ENCODE measurements at places on chromosomes 4 and X.

- DNase-seq: no peak
Measured at GRCh38 chrX:11287505-11287904, 5.7 kb upstream of the AMELX start.

DNA sequence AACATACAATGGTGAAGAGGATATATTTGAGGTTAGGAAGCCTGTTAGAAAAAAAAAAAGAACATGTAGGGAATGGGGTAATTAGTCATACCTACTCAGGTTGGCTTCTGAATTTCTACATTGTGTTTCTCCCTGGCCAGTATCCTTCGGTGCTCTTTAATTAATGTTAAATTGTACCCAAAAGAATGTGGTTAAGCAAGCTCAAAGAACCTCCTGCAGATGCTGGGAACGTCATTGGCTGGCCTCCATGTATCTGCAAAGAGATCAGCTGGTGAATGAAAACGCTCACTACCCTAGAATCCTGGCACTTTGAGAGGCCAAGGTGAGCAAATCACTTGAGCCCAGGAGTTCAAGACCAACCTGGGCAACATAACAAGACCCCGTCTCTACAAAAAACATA, 942.3 kb upstream of the PRKX start:
- DNase-seq: no peak

GRCh38 chr4:16337936-16338335, 111.7 kb upstream of the TAPT1 start:
- no peak for DNase-seq

DNA sequence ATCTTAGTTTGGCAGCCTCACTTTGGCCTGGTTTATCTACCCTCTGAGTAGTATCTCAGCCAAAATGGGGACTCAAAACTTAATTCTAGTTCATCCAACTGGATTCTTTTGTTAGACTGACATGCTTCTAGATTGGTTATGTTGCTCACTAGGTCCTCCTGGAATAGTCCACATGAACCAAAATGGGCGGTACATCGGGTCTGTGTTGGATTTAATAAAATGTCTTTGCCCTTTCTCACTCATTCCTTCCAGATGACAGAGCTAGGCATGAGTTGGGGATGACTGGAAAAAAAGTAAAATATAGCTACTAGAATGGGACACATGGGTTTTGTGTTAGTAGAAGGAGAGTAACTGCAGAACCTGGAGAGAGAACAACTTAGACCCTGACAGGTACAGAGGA, 247.9 kb downstream of the CCSER1 start:
- DNase-seq: no peak

DNA sequence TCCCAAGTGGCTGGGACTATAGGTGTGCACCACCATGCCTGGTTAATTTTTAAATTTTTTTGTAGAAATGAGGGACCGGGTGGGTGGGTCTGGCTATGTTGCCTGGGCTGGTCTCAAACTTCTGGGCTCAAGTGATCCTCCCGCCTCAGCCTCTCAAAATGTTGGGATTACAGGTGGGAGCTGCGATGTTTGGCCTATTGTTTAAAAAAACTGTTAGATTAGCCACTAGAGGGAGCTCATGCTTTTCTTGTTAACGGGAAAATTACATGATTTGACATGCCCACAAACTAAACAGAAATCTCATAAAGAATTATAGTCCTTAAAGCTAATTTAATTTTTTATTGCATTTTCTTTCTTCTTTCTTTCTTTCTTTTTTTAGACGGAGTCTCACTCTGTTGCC, 5.0 kb upstream of the SDAD1 start:
- no peak for DNase-seq

DNA sequence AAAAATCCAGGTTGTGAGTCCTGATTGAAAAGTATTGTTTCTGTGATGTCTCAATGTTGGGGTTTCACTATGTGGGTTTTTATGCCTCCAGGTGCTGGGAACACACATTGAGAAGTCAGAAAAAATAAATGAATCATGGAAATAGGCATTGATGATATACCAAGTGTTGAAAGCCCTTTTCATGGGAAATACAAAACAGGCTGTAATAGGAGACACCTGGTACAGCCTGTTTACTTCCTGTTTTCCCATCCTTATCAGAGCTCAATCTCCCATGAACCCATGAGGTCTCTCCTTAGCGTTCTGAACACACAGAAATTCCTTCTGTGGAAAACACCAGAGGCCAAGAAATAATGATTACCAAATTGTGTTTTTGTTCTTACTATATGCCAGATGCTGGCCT, 106.3 kb upstream of the BOD1L1 start:
- DNase-seq: no peak

- DNase-seq: no peak
Measured at GRCh38 chrX:825991-826390, 195.4 kb downstream of the SHOX start.

DNA sequence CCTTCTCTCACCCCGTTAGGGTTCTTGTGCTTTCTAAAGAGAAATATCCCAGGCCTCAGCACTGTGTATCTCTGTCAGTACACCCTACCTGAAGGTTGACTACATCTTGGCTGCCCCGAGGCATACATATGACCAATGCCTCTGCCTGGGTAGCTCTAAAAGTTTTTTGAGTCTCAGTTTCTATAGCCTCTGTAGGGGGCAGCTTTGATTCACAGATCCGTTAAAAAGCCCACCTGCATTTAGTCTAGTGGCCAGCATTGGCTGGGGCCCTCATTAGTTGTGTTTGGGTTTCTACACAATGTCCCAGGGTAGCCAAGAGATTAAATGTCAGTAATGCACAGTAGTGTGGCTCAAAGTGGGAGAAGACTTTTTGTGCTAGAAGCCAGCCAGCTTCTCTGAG, 151.1 kb downstream of the CFAP299 start:
- no peak for DNase-seq

DNA sequence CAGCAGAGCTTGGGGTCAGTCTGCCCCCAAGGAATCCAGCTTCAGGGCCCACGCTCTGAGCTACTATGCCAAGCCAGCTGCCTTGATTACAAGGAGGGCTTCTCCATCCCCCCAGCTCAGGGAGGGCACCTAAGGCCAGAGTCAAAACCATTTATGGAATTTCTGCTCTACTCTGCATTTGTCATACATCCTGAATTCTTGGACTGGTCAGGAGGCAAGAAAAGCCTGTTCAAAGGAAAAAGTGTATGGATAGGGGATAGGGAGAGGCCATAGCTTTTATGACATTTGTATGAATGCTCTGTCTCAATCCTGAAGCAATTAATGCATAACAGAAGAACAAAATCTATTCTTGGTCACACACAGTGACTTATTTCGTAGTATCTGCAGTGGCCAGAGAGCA, 32.2 kb downstream of the EDNRA start:
- no peak for DNase-seq

GRCh38 chr4:124401606-124402005, 310.9 kb downstream of the ANKRD50 start:
- DNase-seq: no peak

DNA sequence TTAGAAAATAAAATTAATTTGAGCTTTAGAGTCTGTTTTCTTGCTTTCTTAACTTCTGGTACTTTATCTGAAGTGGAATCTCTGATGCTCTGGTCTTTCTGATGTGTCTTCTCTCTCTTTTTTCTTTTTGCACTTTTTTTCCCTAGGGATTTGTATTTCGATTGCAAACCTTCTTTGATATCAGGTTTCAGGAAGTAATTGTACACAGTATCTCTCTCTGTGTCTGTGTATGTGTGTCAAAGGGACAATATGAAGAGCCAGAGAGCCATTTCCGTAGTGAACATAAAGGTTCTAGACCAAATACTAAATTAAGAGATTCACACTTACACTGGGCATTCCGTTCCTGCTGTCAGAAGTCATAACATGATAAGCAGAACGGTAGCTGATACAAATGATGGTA, 325.0 kb downstream of the PCDH7 start:
- no peak for DNase-seq

GRCh38 chr4:173499658-173500535, 30.1 kb downstream of the HAND2 start:
- no peak for DNase-seq

GRCh38 chr4:132123870-132124623, 1025.0 kb upstream of the PCDH10 start:
- no peak for DNase-seq

DNA sequence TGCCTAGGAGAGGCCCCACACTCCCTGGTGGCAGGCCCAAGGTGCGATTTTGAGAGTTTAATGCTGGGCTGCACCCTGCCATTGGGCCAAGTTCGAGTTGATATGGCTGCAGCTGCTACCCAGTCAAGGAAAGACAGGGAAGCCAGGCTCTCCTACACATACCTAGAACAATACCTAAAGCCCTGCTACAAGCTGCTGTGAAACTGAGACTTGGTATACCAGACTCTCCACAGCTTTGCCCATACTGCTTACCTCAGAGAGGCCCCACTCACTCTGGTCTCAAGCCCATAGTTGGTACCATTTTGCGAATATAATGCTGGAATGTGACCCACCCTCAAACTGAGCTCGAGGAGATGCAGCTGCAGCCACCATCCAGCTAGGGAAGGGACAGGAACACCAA, 147.7 kb upstream of the MAGEB2 start:
- no peak for DNase-seq

DNA sequence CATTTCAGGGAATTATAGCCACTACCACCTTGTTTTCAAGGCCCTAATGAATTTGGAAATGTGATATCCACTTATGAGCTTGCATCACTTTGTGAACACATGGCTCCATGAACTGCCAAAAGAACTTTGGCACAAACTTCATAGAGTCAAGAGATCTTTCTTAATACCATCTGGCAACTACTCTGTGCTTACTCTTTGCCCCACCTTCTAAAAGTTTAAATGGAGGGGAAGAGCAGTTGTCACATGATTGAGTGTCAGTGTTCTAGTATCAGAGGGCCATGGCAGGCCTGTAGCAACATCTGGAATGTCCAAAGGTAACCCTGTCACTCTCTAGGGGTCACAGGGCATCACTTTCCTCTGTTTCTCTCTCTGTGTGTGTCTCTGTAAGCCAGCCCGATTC, 2.6 kb upstream of the ADH1B start:
- no peak for DNase-seq

DNA sequence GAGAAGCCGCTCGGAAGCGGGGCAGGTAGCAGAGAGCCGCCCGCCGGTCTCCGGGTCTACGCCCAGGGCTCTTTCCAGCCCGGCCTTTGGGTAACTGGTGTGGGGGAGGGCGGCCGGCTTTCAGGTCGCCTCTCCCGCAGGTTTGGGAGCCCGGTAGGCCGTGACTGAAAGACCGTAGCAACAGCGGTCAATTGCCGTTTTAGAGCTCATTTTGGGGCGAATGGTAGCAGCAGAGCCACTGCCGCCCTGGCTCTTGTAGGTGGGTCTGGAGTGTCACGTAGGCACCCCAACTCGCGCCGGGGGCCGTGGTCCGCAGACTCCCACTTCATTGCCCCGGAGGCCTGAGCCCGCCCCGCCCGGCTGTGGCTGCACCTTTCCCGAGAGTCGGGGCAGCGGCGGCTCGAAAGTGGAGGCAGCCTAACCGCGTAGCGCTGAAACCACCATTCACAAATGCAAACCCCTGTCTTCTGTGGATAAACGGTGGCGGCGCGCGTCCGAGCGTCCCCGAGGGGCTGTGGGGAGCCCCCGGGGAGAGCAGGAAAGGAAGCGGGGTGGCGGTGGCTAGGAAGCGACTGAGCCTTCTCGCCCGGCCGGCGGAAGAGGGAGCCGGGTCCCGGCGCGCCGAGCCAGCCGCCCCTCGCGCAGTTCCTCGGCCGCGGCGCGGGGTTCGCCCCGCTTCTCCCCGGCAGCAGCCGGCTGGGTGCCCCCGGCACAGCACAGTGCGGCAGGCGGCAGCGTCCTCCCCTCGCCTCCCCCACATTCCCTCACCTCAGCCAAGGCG, 2185.1 kb upstream of the TENM3 start:
- DNase-seq: no peak

GRCh38 chrX:118423558-118423957, 72.1 kb upstream of the DOCK11 start:
- DNase-seq: no peak

DNA sequence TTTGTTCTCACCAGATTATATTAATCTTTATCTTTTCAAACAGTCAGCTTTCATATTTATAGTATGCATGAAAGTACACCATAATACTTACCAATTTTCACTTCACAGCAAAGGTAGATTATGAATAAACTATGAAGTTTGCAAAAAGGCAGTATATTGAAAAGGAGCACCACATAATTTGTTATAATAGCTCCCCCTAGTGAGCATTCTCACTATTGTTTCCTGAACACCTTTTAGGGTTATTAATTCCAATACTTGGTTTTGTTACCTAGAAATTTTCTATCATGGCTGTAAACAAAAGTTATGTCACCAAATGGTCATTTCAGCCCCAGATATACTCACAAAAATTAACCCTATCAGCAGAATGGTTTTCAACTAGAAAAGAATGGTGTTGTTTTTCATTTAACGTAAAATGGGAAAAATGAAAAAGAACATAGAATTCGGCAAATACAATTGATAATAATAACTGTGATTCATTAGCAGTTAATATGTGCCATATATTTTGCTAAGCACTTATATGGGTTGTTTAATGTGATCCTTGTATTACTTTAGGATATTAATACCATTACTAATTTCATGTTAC, 30.2 kb upstream of the NKX6-1 start:
- no peak for DNase-seq

GRCh38 chrX:110359273-110359672, 625 bp downstream of the RTL9 start:
- DNase-seq: no peak

GRCh38 chr4:123408471-123409084, 12.0 kb downstream of the SPRY1 start:
- no peak for DNase-seq

GRCh38 chrX:153499341-153499740, 4.6 kb downstream of the BGN start:
- DNase-seq: no peak

- no peak for DNase-seq
Measured at GRCh38 chr4:113497154-113497884, 264.2 kb downstream of the CAMK2D start.

GRCh38 chrX:111283446-111283845, 13.2 kb upstream of the CAPN6 start:
- no peak for DNase-seq

- DNase-seq: no peak
Measured at GRCh38 chr4:4694296-4694772, 152.5 kb upstream of the STX18 start.

DNA sequence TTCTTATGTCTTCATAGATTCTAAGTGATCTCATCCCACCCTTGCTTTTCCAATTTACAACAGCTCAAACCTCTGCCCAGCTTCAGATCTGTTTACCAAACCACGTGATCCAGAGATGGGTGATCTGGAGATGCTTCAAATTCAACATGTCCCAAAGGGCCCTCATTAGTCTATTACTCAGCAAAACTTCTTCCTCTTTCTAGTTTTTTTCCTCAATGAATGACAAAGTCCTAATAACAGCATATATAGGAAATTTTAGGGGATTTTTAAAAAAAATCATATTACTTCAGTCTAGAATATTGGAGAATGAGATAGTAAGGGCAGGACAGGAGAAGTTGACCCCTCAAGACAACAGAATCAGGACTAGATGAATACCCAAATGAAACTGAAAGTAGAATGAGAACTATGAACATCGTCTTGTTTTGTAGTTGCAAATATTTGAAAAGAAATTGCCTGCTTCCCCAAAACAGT, 127.1 kb downstream of the CFAP299 start:
- DNase-seq: no peak

DNA sequence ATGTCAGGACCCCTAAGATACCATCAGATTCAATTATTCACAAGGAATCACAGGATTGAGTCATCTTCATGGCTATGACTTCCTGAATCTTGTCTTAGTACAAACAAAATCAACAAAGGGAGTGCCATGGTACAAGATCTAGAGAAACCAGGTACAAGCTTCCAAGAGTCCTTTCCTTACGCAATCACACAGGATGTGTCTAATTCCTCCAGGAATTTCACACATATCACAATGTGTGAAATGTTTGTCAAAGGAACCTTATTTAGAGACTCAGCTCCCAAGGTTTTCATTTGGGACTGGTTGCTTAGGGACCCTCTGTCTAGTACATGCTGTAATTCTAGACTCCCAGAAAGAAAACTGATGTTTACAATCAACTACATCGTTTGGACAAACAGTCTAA, 83.0 kb downstream of the MAB21L2 start:
- DNase-seq: no peak
